ENCODE measurements at places on chromosomes 2 and 18. TPM values are rescaled to one million over a fixed set of nuclear protein-coding genes. Genes with fewer than 3 reads are reported as not detected.

The CXXC1 gene
- total RNA-seq, result 56.7 TPM

The EFEMP1 gene
- 0.94 TPM for total RNA-seq

The SPATA3 gene
- not detected for total RNA-seq

The CROCC2 gene
- under 0.01 TPM for total RNA-seq

The LYG2 gene
- not detected for total RNA-seq

The MPP4 gene
- 0.63 TPM for total RNA-seq

The ANKRD36B gene
- 604 TPM for total RNA-seq

The MYL1 gene
- not detected for total RNA-seq

The NYAP2 gene
- 21.9 TPM for total RNA-seq

The IL36A gene
- not detected for total RNA-seq

The REEP1 gene
- 191 TPM for total RNA-seq

The GAL3ST2 gene
- 1.3 TPM for total RNA-seq

The IL1B gene
- 2.2 TPM for total RNA-seq

Measured in parietal lobe (tissue), 2 donors.